ENCODE measurements at places on chromosomes 3 and 15. TPM values are rescaled to one million over a fixed set of nuclear protein-coding genes. Genes with fewer than 3 reads are reported as not detected.

The HTR3E gene
- not detected for total RNA-seq

The HIGD2B gene
- total RNA-seq, result not detected

The CMSS1 gene
- 117 TPM for total RNA-seq

The THUMPD3 gene
- 63.0 TPM for total RNA-seq

The RSL24D1 gene
- 167 TPM for total RNA-seq

The FEM1B gene
- 50.7 TPM for total RNA-seq

DNA sequence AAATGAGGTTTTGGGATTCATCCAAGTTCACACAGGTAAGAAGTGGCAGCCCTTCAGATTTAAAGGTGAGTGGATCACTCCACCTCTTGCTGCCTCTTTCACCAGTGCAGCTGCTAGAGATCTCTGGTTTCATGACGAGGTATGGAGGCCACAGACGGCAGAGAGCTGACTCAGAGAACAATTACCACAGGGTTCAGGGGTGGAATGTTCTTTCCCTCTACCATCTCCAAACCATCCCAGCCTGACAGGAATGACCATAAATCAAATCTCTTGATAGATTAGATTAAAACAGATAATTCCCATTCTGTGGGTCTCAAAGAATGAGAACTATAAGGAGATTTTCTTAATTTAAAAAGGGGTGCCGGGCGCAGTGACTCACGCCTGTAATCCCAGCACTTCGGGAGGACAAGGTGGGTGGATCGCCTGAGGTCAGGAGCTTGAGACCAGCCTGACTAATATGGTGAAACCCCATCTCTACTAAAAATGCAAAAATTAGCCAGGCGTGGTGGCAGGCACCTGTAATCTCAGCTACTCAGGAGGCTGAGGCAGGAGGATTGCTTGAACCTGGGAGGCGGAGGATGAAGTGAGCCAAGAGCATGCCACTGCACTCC, 174.2 kb upstream of the ATP11B start:
- DNase-seq, result peak; percentile 79
- H3K4me1 ChIP-seq, result peaks cover 30% of the 10 kb centered on the region

DNA sequence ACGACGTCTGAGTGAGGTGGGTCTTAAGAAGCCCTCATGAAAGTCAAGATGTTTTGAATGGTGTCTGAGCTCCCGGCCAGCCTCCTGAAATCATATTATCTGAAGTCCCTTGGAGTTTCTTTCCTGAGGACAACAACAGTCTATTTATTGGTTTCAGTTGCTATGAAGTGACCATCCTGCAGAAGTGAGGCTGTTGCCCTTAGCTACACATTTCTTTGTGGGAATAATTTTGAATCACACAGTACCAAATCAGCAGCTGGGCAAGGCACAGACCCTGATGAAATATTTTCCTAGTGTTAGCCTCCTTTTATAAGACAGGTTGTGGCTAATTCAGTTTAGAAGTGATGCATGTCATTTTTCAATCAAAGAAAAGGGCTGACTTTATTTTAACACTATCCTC, 220.7 kb upstream of the AZI2 start:
- H3K4me1 ChIP-seq, result no peaks in the 10 kb centered on the region
- no peak overlapping the region for H3K27ac ChIP-seq
- H3K27me3 ChIP-seq, result no peaks in the 10 kb centered on the region
- DNase-seq, result no peak
- H3K4me3 ChIP-seq, result no peak overlapping the region

GRCh38 chr3:150105886-150106612, 135.4 kb upstream of the PFN2 start:
- no peaks in the 10 kb centered on the region for H3K36me3 ChIP-seq
- H3K4me3 ChIP-seq, result no peak overlapping the region
- DNase-seq, result no peak
- no peaks in the 10 kb centered on the region for H3K4me1 ChIP-seq

GRCh38 chr15:58070801-58071418, 5.4 kb upstream of the ALDH1A2 start:
- peak; percentile 79 for DNase-seq
- no peak overlapping the region for H3K27ac ChIP-seq
- peaks cover 5% of the 10 kb centered on the region for H3K4me1 ChIP-seq
- H3K36me3 ChIP-seq, result no peaks in the 10 kb centered on the region
- H3K27me3 ChIP-seq, result no peaks in the 10 kb centered on the region

- no peaks in the 10 kb centered on the region for H3K36me3 ChIP-seq
- no peak for DNase-seq
- no peak overlapping the region for H3K27ac ChIP-seq
- no peak overlapping the region for H3K4me3 ChIP-seq
Measured at GRCh38 chr3:132843349-132843748, 121.1 kb upstream of the NPHP3 start.

- no peaks in the 10 kb centered on the region for H3K4me1 ChIP-seq
- H3K27ac ChIP-seq, result no peak overlapping the region
- H3K36me3 ChIP-seq, result no peaks in the 10 kb centered on the region
Measured at GRCh38 chr3:28808068-28808467, 459.4 kb upstream of the AZI2 start.

- no peak for DNase-seq
- H3K4me3 ChIP-seq, result no peak overlapping the region
- H3K27ac ChIP-seq, result no peak overlapping the region
- H3K4me1 ChIP-seq, result peaks cover 13% of the 10 kb centered on the region
Measured at GRCh38 chr3:13025778-13026518, 47.3 kb downstream of the IQSEC1 start.

- DNase-seq, result no peak
- H3K4me3 ChIP-seq, result no peak overlapping the region
- no peaks in the 10 kb centered on the region for H3K4me1 ChIP-seq
- H3K27me3 ChIP-seq, result peaks cover 15% of the 10 kb centered on the region
Measured at GRCh38 chr15:29322415-29322814, 52.8 kb upstream of the NSMCE3 start.

DNA sequence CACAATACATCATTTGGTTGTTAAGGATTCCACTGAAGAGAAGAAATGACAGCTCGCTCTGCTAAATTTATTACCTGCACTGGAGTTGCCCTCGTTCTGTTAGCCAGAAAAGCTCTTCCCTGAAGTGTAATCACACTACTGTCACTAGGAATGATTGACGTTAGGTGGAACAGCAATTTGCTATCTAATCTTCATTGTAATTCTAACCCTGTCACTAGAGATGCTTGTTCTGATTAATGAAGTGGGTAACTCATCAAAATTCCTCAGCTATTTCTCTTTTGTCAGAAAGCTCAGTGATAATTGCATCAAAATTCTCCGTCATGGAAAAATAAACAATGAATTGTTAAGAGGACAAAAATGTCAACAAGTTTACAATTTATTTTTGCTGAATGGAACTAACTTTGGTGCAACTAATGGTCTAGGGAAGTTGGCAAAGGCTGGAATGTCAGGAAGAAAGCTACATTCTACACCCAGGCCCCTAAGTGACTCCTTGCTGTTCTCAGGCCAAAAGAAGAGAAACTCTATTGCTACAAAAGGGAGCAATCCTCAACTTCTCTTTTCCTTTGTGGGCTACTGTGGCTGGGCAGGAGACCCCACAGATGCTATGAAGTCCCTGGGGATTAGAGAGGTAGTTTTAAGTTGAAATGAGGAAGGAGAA, 34.1 kb downstream of the CCDC191 start:
- H3K36me3 ChIP-seq, result no peaks in the 10 kb centered on the region
- DNase-seq, result no peak
- no peak overlapping the region for H3K27ac ChIP-seq
- no peak overlapping the region for H3K4me3 ChIP-seq

DNA sequence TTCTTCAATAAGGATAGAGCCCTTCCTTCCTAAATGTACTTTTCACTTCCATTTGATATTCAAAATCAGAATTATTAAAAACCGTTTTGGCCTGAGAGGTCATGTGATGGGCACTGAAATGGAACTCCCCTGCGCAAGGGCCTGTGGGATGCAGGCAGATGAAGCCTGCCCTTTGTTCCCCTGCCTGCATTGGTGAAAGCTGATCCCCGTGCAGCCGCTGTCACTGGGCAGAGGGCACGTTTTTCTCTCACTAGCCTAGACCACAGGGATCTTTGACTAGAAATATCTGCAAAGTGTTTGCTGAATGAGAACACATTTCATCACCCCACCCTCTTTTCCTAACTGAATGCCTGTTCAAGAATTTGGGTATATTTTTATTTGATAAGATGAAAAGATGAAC, 74.9 kb downstream of the TIPARP start:
- H3K4me1 ChIP-seq, result no peaks in the 10 kb centered on the region
- no peak overlapping the region for H3K4me3 ChIP-seq
- H3K27me3 ChIP-seq, result no peaks in the 10 kb centered on the region
- no peak for DNase-seq
- H3K36me3 ChIP-seq, result peaks cover 5% of the 10 kb centered on the region
- H3K27ac ChIP-seq, result no peak overlapping the region

- no peak overlapping the region for H3K27ac ChIP-seq
- H3K4me3 ChIP-seq, result no peak overlapping the region
- H3K4me1 ChIP-seq, result no peaks in the 10 kb centered on the region
- DNase-seq, result no peak
- H3K36me3 ChIP-seq, result no peaks in the 10 kb centered on the region
Measured at GRCh38 chr15:91376038-91376437, 276.0 kb downstream of the SV2B start.

DNA sequence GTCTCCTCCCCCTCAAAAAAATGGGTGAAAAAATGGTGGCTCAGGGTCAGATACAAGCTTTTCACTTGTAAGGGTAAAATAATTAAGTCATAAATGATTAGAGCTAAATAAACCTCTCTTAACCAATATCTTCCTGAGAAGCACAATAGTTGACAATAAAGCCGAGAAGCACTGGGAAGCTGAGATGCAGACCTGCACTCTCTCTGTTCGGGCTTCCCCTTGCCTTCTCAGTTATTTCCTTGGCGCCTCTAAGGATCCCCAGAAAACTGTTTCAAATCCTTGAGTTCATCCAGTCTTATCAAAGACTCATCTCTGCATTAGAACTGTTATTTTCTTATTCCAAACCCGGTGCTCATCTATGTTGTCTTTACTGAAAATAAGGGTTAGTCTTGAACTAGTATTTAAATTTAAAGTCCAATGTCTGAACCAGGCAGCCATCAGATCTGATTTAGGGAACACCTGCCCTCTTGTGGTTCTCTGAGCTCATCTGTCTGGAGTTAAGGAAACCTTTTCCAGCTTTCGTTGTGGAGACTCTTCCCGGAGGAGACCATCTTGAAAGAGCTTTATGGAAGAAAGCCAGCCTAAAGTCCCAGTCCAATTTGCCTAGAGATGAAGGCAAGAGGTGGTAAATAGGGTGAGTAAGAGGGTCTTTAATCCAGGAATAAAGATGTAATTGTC, 256.4 kb upstream of the MCTP2 start:
- H3K27me3 ChIP-seq, result no peaks in the 10 kb centered on the region
- H3K27ac ChIP-seq, result no peak overlapping the region
- H3K4me3 ChIP-seq, result no peak overlapping the region
- H3K4me1 ChIP-seq, result no peaks in the 10 kb centered on the region

DNA sequence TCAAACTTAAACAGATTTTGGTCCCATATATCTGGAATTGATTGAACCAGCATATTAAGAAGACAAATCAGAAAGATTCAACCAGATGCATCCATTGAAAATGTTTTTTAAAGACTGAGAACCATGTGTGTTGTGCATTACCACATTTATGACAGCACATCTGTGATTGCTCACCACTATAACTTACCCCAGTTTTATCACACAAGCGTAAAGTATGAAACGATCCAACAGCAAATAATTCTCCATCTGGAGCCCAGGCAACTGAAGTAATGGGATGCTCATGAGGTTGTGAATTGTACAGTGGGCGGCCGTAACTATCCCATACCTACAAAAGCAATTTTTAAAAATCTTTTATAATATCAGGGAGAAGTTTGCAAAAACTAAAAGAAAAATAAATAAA, 43.2 kb downstream of the IFT80 start:
- DNase-seq, result no peak
- H3K4me3 ChIP-seq, result no peak overlapping the region

DNA sequence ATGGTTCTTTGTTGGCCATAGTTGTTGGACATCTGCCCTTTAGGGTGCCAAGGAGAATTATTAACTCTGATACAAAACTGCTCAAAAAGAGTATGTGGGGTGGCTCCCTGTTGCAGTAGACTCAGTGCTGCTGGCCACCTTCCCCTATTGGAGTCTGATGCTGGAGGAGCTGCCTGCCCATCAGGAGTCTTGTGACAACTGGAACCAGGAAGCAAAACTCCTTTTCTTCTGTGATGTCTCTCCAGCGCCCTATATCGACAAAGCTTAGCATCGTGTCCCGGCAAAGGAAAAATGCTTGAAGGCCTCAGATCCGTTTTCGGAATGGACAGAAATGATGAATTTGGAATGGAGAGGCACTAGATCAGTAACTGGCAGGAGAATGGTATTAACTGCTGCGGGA, 23.5 kb downstream of the PAK2 start:
- no peaks in the 10 kb centered on the region for H3K27me3 ChIP-seq
- H3K4me3 ChIP-seq, result no peak overlapping the region
- H3K36me3 ChIP-seq, result peaks cover 26% of the 10 kb centered on the region
- H3K27ac ChIP-seq, result no peak overlapping the region
- H3K4me1 ChIP-seq, result peaks cover 2% of the 10 kb centered on the region

DNA sequence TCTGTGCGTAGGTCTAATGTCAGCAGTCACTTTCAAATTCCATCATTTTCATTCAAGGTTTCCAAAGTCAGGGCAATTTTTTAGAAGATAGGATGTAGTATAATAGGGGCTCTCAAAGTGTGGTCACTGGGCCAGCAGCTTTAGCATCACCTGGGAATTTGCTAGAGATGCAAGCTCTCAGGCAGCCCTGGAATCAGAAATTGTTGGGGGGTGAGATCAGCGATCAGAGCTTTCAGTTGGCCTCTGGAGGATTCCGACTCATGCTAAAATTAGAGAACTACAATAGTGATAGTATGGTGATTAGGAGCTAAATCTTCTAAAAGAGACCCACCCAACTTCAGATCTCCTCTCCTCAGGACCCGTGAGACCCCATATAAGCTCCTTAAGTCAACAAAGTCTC, 2.4 kb upstream of the FRMD4B start:
- no peaks in the 10 kb centered on the region for H3K36me3 ChIP-seq
- no peaks in the 10 kb centered on the region for H3K27me3 ChIP-seq
- H3K27ac ChIP-seq, result no peak overlapping the region

DNA sequence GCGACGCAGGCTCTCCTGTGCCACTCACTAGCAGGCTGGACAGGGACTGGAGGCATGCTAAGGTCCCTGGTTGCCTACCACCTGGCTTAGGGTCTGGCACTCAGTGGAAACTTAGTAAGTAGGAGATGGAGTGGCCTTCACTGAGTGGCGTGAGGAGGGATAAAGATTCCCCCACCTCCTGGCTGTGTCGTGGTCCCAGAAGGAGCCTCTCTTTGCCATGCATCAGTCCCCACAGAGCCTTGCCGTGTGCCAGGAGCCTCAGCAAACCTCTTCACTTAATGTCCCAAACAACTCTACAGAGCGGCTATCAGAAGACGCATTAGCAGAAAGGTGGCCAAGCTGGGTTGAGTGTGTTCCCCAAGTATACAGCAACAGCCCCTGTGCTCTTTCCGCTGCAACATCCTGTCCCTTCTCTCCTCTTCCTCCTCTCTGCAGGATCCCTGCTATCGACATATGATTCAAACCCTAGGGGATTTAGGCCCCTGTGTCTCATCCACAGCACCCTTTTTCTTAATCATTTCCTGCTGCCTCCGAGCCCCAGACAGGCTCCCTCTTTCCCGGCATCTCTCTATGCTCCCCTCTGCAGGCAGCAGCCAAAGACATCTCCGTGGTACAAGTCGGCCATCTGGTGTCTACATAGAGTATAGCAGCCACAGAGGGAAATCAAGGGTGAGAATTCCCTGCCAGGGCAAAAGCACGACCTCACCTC, 66.7 kb downstream of the SLC6A1 start:
- peaks cover 18% of the 10 kb centered on the region for H3K27me3 ChIP-seq
- peak; percentile 80 for DNase-seq
- H3K4me1 ChIP-seq, result no peaks in the 10 kb centered on the region
